ENCODE measurements at places on chromosomes 7 and 10.

DNA sequence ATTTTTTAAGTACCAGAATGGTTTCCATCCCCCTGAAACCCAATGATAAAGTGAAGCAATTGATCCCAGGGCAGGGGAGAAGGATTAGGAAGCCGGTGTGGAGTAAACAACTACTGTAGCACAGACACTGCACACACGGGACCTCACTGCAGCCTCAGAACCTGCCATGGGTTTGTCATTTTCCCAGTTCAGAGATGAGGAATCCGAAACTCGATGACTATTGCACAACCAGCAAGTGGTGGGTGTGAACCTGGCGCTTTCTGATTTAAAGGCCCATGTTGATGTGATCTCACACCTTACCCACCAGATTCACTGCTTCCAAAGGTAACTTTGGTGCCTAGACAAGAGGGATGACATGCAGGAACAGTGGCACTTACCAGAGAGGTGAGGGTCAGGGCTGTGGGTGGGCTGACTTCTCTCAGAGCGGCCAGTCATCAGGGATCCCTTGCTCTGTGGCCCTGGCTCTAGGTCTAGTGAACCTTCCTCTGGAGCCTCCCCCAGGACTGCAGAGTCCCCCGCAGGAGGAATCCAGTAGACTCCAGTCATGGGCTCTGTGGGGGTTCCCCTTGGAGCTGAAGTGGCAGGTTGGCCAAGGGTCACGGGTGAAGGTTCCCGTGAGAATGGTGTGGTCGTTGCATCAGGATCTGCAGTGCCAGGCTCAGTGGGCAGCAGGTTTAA lies 62.8 kb downstream of the PKD1L1 start:
- no peak for DNase-seq

- peak; percentile 24 for DNase-seq
Measured at GRCh38 chr7:74449809-74450397, 3.8 kb upstream of the GTF2IRD1 start.

- no peak for DNase-seq
Measured at GRCh38 chr10:14304046-14304445, 26.7 kb downstream of the FRMD4A start.

DNA sequence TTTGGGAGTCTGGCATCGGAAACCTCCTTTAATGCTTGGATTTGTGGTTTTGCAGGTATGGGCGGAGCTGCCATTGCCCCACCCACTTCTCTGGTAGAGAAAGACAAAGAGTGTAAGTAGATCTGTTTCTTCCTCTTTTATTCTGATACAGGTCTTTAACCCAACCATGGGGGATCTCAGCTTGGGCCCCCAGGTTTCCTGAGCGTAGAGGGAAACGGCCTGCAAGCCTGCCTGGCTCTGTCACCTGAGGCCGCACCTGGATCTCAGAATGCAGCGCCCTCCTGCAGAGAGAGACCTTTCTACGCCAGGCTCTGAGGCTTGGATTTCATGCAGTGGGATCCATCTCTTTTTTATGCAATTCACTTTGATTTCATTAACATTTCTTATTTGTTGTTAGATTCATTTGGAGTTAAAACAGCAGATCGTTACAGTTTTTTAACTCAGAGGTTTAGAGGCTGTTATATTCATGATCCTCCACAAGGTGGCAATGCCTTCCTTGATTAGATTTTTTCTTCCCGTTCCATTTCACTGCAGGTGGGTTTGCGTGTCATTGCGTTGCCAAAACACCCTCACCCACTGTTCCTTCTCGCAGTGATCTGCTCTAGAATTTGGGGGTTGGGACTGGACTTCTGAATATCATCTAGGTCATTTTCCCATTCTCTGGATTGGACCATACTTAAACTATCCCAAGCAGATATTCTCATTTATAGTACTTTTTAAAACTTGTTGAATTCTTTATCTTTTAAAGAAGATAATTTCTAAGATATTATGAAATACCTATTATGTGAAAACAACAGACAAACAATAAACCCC lies 20.0 kb downstream of the RBM17 start:
- DNase-seq = peak; percentile 54

- no peak for DNase-seq
Measured at GRCh38 chr7:111261496-111261895, 170.6 kb downstream of the LRRN3 start.

DNA sequence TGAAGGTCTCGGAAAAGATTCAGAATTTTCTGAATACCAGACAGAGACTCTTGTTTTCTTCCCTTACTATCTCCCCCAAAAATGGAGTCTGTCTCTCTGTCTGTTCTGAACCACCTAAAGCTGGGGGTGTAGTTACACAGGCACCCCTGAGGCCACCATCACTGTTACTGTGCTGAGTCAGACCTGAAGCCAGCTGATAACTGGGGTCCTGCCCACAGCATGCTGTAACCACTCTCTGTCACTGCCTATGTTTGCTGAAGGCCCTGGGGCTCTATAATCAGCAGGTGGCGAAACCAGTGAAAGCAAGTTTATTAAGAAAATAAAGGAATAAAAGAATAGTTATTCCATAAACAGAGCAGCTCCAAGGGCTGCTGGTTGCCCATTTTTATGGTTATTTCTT lies 575.2 kb upstream of the POT1 start:
- DNase-seq = no peak

GRCh38 chr7:74095135-74095534 lies 11.5 kb downstream of the LIMK1 start:
- no peak for DNase-seq

DNA sequence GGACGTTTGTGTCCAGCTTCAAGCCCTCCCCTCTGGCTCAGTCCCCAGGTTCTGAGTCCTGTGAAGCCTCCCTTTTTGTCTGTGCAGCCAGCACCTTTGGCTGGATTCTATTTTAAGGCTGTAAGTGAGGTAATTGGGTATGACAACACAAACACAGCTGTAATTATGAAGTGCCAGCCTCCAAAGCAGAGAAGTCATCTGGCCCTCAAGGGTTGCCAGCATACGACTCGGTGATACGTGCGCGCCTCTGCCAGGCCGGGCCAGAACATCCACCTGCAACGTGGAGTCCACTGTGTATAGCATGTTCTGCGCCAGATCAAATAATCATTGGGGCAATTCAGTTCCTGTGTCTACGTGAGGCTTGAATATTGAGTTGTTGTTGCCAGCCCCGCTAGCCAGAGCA lies 6.7 kb upstream of the FAM180A start:
- DNase-seq = no peak

- DNase-seq = no peak
Measured at GRCh38 chr7:91883676-91884362, 3.3 kb upstream of the MTERF1 start.

DNA sequence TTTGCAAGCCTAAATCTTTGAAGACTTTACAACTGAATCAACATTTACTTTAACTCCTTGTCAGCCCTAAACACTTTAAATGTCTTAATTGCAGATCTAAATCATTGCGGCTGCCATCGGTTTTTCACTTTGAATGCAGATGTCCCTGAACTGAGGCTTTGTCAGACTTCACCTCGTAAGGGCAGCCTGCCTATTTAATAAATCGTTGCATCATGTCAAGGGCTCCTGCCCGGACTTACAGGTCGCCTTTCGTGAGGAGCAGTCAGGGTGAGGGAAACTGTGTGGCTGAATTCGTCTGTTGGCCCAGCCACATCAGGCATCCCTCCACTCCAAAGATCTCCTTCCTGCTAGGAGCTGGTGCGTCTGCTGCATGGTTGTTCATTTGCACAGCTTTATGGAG lies 368.2 kb upstream of the NPVF start:
- no peak for DNase-seq

GRCh38 chr10:124378881-124379471 lies 39.7 kb downstream of the OAT start:
- DNase-seq = no peak

- DNase-seq = no peak
Measured at GRCh38 chr7:116421298-116421697, 78.2 kb upstream of the CAV2 start.

DNA sequence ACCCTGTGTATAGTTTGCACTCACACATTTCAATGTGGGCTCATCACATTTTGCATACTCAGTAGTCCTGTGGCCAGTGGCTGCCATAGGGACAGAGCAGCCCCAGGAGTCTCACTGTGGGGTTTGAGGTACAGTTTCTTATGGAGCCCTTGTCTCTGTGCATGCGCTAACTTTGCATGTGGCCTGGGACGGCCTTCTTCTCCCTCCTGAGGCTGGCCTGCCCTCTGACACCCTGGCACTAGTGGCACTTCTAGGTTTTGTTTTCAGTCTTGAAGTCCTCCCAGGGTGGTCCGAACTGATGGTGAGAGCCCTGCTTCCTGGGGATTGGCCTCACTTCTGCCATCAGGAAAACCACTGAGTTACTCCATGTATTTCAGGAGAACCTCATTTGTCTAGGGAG lies 21.2 kb downstream of the NACAD start:
- DNase-seq = no peak

- DNase-seq = no peak
Measured at GRCh38 chr7:35762781-35763180, 38.1 kb upstream of the SEPTIN7 start.

DNA sequence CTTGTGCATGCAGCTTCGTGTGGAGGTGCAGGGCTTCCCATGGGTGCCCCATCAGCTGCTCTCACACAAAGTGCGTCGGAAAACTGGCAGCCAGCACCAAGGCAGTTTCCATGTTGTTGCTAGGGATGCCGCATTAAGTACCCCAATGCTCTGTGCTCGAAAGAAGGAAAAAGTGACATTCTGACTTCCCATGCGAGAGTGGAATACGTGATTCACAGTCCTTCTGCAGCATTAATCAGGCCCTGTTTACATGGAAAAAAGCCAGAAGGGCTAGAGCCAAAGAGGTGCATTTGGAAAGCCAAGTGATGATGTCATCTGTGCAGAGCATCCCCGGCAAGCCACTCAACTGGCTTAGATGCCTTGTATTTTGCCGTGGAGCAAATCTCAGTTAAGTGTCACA lies 258.3 kb downstream of the GATA3 start:
- DNase-seq = no peak

DNA sequence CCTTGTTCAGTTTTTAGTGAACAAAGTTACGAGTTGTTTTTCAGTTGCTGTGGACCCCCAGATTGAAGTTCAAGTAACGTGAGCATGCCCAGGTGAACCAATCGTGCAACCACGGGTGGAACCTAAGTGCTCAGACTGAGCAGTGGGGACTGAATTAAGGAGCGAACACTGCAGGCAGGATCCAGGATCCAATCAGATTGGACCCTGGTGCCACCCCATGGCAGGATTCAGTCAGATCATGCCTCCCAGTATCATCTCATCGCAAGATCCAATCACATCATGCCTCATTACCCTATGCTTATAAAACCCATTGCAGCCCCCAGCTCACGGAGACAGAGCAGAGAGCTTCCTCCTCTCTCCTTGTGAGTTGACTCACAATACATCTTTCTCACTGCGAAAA lies 80.9 kb downstream of the PFKFB3 start:
- DNase-seq = no peak

GRCh38 chr7:79507131-79507530 lies 53.7 kb upstream of the MAGI2 start:
- DNase-seq = peak; percentile 81

DNA sequence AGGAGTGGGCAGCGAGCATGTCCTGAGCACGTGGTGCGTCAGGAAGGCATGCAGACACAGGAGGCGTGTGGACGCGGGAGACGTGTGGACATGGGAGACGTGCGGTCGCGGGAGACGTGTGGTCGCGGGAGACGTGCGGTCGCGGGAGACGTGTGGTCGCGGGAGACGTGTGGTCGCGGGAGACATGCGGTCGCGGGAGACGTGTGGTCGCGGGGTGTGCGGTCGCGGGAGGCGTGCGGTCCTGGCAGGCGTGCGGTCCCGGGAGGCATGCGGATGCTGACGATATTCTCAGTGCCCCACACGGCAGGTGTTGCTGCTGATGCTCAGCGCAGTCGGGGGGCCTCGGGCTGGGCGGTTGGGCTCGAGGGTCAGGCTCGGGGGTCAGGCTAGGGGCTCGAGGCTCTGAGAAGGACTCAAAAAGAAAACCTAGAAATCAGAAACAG lies 94.2 kb downstream of the NKX6-2 start:
- DNase-seq = no peak

GRCh38 chr7:92909686-92910475 lies 73.5 kb upstream of the CDK6 start:
- DNase-seq = no peak

- DNase-seq = no peak
Measured at GRCh38 chr10:84140036-84140379, 699 bp downstream of the GHITM start.

DNA sequence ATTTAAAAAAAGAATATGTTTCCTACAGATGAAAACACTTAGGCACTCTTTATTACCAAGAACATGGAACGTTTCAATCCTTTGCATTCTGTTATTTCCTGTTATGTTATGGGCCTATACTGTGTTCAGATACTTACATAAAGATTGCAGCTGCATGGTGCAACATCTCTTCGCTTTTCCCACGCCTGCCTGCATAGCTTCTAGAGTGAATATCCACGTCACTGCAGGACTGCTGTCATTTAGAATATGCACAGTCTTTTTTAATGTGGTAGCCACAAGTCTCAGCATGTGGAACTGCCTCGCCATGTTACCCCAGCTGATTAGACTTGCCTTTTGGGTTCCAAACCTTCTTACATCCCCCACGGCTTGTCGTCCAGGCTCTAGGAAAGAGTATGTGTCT lies 69.6 kb upstream of the GATA3 start:
- no peak for DNase-seq

DNA sequence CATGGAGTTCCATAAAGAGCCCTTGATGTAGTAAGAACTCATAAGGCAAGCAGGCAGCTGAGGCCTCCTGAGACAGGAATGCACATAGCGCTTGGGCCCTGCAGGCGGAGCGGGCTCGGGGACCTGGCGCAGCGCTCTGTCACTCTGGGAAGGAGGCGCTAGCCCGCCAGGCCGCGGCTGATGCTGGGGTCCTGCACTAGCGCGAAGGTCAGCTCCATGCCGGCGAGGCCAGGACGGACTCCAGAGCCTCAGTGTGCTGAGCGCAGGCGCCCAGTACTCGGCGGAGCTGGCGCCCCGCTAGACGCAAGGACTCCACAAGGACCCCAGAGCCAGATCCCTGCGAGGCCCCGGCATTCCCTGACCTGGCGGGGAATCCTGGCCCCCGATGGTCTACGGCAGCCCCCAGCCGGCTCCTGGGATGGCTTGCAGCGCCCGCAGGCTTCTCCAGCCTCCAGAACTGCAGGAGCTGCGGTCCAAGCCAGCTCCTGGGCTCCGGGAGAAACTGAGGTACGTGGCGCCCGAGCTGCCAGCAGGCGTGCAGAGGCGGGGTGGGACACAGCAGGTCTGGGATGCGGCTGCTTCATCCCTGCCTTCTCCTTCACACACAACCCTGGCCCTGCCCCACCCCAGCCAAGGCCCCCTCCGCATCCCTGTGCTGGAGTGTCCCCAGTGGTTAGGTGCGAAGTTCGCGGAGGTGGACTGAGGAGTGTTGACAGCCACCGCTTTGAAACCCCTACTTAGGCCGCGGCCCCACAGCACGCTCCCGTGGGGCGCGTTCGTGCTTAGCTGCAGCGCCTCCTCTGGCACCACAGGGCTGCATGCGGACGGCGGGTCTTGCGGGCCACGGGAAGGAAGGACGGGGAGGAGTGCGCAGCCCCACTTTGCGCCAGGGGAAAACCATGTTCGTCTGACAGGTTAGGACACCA lies 761.5 kb upstream of the POM121L12 start:
- DNase-seq = no peak

GRCh38 chr10:5601826-5602495 lies 64.4 kb downstream of the ASB13 start:
- DNase-seq = no peak

- no peak for DNase-seq
Measured at GRCh38 chr7:100629117-100629716, 12.1 kb downstream of the TFR2 start.

- DNase-seq = no peak
Measured at GRCh38 chr10:3623746-3624145, 161.3 kb downstream of the KLF6 start.

- no peak for DNase-seq
Measured at GRCh38 chr10:122145113-122145512, 126.0 kb upstream of the BTBD16 start.

- DNase-seq = no peak
Measured at GRCh38 chr10:80633383-80633860, 95.7 kb downstream of the SH2D4B start.
